T-cell (primary cell): ENCODE measurements at places on chromosomes 1 and 21. TPM values are rescaled to one million over a fixed set of nuclear protein-coding genes. Genes with fewer than 3 reads are reported as not detected.
A peak's percentile ranks its signal among the peaks of the same experiment; 100 is the strongest.

GRCh38 chr1:236176337-236177336 is 34.3 kb downstream of the GPR137B start:
- DNase-seq: no peak

- DNase-seq: no peak
These were observed 511.0 kb downstream of the OMA1 start for GRCh38 chr1:58035523-58035922.

DNA sequence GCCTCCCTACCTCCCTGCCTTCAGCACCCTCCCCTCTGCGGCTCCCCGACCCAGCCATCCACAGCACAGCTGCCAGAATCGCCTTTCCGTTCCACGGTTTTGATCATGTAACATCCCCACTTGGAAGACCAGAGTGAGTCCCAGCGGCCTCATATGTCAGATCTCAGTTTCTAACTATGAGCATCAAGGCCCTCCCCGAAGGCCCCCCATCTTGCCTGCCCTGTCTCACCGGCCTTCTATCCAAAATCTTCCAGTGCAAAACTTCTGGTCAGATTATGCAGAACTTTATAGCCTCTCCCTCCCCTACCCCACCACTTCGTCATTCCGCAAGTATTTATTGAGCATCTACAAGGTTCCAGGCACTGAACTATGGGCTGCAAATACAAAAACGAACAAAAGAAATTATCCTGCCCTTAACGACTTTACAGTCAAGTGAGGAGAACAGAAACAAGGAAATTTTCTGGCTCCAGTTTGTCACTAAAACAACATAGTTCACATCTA is 20.3 kb upstream of the LMX1A start:
- DNase-seq: no peak

GRCh38 chr1:246791303-246791918 is 67.2 kb downstream of the SCCPDH start:
- no peak for DNase-seq

DNA sequence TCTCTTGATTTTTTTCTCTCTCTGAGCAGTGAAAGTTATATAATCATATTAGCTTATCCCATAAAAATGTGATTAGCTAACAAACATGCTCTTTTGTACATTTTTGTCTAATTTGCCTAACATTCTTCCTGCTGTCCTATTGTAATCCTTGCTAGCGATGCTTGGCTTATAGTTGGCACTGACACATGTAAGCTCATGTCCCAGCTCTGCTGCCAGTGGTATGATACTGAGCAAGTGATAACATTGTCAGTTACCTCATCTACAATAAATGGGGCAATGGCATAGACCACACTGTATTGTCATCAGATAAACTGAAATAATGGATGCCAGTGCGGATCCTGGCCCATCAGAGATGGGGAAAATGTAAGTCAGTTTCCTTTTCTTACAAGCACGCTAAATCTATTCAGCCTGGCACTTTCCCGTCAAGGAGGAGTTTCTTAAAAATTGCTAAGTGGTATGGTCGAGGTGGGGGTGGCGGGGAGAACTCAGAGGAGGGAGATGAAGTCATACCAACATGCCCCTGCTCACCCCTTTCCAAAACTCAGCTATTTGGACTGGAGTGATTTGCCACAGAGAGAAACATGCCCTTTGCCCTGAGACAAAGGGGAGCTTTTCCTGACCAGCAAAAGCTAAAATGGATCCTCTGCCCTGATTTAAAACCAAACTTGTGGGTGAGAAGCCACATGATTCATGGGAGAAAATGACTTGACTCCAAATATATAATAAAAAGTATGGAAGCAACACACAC is 1.3 kb downstream of the FYB2 start:
- no peak for DNase-seq

- peak; percentile 17 for DNase-seq
These were observed 330.8 kb downstream of the NPHP4 start for GRCh38 chr1:5661196-5662085.

DNA sequence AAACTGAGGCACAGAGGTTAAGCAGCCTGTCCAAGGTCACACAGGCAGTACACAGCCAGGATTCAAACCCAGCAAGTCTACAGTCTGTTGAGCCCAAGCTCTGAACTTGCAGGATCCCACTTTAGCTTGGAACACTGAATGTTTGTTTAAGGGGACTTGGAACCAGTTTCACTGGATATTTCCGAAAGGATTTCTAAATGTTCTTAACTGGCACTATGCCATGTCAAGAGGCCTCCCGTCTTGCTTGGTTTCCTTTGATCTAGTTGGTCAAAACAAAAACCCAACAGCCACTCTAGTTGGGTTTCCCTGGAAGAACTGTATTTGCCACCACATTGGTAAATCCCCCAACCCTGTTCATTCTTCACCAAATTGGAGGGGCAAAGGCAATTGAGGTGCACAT is 317.6 kb upstream of the KAZN start:
- DNase-seq: no peak

Gene CAMK2N1
- 2.5 TPM for total RNA-seq

DNA sequence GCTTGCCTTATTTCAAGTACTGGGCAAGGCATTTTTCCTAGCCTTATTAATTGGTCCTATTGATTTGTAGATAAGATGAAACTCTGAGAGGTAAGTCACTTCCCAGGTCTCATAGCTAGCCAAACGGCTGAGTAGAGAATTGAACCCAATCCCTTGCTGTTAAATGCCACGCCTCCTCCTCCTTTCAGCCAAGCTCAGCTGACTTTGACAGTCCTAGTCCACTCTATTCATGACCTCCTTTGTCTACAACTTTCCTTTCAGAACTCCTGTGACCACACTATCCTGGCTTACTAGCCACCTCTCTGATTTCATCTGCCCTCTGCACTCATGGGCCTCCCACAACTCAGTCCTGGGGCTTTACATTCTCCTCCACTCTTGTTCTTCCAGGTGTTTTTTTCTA is 3.9 kb upstream of the NGF start:
- DNase-seq: no peak

- DNase-seq: no peak
These were observed 72.2 kb downstream of the ATF6 start for GRCh38 chr1:161838362-161838761.

- peak; percentile 39 for DNase-seq
These were observed 2.7 kb upstream of the PRXL2B start for GRCh38 chr1:2583871-2584351.

- no peak for DNase-seq
These were observed 130.2 kb upstream of the ATP1B1 start for GRCh38 chr1:168976267-168976666.

Gene FAM131C
- total RNA-seq: not detected

DNA sequence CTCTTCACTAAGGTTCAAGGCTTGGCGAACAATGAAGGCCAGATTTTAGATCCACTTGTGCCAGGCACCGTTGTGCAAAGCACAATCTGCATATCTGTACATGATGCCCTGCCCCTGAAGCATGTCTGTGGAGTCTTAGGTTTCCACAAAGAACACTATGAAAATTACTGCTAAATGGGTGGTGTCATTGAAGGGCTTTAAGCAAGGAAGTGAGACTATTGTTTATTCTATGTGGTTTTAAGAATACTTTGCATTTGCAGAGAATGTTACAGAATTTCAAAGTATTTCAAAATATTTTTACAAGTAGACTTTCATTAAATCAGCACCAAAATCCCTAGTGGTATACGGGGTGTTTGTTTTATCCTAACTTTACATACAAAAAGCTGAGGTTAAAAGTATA is 8.8 kb downstream of the TSEN15 start:
- DNase-seq: no peak

GRCh38 chr1:33234588-33234990 is 21.7 kb upstream of the ZNF362 start:
- no peak for DNase-seq

Gene KRTAP13-2
- not detected for total RNA-seq

Gene LYSMD1
- 0.98 TPM for total RNA-seq

Gene HDAC1
- total RNA-seq: 153 TPM

Gene C1orf115
- total RNA-seq: 1.0 TPM

DNA sequence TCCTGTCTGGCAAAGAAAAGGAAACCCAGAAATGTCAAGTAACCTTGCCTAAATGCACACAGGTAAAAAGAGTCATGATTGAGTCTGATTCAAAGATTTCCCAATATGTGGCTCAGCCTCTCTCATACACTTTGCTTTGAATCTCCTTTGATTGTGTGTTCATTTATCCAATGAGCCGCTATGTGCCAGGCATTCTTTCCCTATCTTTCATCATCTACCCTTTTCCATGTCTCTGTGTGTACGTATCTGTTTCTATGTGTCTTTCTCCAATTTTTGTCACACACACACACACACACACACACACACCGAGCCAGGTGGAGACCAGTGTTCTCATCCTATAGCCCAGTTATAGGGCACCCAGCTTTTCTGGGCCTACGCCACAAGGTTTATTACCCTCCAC is 35.7 kb upstream of the BCL9 start:
- DNase-seq: no peak

- DNase-seq: no peak
These were observed 484.3 kb downstream of the LMO4 start for GRCh38 chr1:87812871-87813577.

DNA sequence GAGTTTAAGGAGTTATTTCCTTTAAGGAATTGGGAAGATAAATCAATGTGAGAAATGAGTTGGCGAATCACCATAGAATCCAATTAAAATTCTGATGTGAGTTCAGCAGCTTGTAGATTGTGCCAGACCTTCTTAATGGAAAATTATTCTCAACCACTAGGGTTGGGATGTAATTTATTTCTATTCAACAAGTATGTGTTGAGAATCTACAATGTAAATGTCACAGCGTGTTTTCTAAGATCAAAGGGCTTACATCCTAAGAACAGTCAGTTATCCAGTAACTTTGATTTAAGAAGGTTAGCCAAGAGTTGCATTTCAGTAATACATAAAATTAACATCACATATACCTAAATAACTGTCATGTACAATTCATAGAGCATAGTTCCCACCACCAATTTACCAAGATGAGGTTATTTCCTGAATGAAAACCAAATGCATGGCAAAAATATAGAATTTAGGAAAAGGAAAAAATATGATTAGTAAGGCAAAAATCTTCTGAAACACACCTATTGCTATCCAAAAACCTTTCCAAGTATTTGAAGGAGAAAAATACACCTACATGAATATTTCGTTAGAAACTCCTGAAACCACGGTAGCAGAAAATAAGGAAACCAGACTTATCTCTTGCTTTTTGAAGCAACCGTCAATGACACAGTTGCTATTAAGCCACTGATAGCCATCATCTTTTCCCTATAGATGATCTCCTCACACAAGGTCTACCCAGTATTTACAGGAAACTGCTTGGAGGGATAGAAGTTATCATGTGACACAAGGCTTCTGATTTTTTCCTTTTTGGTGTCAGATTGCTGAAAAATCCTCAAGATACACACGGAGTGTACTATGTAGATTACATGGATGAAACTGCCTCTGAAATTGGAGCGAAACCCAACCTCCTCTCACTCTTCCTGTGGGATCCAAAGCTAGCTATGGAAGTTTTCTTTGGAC is 259.4 kb upstream of the POGK start:
- DNase-seq: no peak

DNA sequence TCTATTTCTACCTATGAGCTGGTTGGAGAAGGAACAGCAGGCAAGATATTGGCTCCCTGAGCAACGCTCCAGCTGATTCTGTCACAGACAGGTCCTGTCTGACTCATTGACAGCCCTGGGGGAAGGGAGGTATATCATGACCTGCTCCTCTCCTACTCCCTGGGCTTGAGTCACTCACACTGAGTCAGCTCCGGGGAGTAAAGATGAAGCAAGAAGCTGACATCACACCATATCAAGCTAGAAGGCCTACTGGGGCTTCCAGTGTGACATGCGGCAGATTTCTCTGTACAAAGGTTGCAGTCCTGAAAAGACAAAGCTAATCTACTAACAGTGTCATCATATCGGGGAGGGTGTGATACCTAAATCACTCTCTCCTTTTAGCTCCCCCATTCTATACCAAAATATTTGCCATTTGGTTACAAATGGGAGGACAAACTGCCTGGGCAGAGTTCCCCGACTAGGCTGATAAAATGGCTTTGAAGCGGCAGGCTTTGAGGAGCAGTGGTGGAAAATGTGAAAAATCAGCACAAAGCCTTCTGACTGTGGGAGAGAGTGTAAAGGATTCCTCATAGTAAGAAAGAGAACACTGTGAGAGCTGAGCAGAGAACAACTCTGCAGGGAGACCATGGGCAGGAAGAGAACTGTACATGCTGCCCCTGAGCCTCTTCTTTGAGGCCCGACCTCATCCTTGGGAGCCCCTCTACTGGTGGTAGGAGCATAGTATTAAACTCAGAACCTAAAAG is 15.5 kb downstream of the PI4KB start:
- peak; percentile 17 for DNase-seq

Gene HCRTR1
- total RNA-seq: not detected

DNA sequence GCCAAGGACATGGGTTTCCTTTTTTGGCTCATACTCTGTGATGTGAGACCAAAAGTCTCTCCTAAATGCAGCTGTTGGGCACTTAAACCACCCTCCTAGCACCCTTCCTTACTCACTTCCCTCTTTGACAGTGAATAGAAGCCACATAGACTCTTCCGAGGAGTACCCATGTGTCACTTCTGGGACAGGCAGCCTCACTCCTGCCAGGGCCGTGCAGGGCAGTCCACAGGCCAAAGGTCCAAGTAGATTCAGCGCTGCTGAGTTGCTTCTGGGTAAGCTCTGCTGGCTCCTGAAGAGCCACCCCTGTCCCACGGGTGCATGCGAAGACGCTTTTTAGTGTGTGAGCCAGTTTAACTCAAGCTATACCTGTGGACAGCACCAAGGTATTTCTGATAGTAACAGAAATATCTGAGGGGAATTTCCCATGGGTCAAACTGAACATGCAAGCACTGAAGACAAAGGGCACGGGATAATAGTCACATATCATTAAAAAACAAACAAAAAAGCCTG is 36.8 kb upstream of the BMP8B start:
- DNase-seq: no peak

Gene CD247
- 408 TPM for total RNA-seq

DNA sequence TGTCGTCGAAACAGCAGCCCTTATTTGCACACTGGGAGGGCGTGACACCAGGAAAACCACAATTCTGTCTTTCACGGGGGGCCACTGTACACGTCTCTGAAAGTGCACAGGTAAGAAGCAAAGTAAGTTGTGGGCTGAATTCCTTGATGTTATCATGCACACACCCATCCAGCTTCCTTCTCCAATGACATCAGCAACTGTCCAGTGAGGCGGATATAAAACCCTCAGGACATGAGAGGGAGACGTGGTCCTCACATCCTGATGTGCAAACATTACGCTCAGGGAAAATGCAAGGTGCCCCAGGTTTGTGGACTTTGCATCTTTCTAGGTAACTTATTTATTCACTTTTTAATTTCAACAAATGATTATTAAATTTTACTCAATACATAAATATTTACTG is 3.0 kb downstream of the TFF1 start:
- no peak for DNase-seq

DNA sequence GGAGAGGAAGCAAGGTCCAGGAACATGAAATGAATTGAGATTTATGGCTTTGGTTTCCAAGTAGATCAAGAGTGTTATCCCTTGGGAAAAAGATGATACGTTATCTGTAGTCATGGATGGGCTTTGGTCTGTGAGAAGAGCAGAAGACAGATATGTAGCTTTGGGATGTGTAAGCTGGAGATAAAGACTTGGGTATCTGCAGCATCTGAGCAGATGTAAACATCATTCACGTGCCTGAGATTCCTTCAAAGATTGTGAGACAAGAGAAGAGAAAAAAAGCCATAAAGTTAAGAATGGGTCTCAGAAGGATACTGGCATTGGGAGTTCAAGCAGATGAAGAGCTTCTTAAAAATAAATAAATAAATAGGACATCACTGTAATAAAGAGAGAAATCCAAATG is 217.8 kb downstream of the PTPRC start:
- DNase-seq: no peak

Gene NECTIN4
- 0.06 TPM for total RNA-seq

GRCh38 chr1:197286634-197287033 is 18.6 kb downstream of the CRB1 start:
- DNase-seq: no peak
